ENCODE measurements at places on chromosomes 6 and 20.
A peak's percentile ranks its signal among the peaks of the same experiment; 100 is the strongest.

DNA sequence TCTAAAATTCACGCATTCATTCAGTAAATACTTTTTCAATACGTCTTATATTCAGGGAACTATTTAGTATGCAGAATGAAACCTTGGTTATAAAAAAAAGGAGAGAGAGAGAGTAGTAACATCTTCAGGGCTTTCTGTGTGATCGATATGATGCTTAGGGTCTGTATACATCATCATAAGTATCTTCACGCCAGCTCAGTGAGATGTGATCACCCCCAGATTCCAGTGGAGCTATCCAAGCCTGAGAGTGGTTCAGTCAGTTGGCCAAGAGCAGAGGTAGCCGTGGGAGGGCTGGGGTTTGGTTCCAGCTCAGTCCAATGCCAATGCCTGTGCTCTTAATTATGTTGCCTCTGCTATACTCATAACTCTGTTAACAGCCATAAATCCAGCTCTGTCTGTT is 8.6 kb downstream of the CD83 start:
- no peak for DNase-seq

GRCh38 chr6:117169064-117169665 is 96.2 kb upstream of the VGLL2 start:
- no peak for DNase-seq

DNA sequence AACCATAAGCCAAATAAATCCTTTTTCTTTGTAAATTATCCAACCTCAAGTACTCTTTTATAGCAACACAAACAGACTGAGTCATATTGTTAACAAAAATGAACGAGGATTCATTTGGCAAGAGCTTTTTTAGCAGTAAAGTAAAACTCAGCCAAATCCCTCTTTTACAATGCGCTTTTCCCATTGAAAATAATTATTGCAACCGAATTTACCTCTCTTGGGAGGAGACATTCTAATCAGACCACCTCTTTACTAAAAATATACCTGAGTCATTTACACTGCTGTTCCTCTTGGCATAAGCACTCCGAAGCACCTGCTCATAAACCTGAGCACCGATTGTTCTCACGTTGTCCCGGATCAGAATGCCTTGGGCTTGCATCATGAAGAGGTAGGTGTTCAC is 57.4 kb downstream of the B4GALT5 start:
- DNase-seq: no peak

DNA sequence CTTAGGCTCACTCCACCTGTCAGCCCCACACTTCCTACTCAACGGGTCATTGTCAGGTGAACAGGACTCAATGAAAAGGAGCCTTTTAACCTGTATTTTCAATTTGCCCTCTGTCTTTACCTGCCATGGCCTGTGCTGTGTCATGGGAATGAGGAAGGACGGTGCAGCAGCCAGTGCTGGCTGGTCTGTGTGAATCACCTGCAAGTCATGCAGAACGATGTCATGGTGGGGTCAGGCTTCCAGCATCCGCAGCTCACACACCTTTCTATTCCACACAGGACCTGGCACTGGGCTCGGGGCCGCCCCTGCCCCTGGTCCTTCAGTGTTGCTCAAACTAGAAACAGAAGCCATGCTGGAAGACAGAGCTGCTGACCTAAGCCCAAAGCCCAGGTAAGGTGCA is 188.7 kb upstream of the GMDS start:
- DNase-seq: no peak

DNA sequence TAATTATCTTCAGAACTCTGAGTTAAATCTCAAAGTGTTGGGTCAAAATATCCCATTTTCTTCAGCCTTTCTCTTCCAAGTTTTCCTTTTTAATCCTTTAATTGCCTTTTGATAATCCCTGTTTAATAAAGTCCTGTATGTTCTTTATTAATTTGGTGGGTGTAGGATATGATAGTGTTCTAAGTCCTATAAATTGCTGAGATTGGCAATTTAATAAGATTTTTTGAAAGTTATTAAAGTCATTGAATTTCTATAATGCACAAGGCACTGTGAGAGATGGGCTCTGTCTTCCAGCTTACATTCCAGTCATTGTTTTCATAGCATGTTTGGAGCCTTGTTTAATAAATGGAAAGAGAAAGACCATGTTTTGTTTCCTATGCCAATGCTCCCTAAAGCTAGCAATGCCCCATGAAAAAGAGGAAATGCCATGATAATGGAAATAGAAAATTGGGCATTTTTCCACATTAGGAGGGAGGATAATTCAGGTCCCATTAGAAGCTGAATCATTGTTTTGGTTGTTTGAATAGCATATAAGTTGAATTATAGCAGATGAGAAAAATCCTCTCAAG is 404.8 kb downstream of the CD109 start:
- no peak for DNase-seq

DNA sequence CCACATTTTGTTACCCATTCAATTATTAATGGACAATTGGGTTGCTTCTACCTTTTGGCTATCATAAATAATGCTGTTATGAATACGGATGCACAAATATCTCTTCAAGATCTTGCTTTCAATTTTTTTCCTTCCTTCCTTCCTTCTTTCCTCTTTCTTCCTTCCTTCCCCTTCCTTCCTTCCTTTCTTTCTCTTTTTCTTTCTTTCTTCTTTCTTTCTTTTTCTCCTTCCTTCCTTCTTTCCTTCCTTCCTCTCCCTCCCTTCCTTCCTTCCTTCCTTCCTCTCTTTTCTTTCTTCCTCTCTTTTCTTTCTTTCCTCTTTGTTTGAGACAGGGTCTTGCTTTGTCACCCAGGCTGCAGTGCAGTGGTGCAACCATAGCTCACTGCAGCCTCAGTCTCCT is 39.2 kb downstream of the ZNF184 start:
- DNase-seq: no peak

DNA sequence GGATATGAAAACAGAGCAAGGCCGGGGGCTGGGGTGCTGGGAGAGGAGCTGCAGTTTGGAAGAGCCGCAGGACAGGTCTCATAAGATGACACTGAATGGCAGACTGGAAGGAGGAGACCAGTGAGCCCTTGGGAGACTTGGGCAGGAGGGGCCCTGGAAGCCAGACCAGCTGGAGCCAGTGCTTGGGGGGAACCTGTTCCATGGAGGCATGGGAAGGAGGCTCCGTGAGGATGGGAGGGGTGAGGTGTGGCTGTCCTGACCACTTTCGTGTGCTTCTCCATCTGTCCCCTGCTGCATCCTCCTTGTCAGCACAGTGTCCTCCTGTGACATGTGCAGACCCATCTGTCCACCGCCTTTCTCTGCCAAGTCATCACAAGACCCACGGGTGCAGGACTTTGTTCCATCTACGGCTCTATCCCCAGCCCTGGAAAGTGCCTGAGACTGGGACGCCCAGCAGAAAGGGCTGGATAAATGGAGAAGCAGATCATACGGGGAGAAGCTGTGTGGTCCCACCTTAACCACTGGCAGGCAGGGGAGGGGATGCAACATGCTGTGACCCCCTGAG is 84.8 kb upstream of the MPC1 start:
- no peak for DNase-seq

- no peak for DNase-seq
Measured at GRCh38 chr20:44460795-44461141, 14.9 kb upstream of the TTPAL start.

DNA sequence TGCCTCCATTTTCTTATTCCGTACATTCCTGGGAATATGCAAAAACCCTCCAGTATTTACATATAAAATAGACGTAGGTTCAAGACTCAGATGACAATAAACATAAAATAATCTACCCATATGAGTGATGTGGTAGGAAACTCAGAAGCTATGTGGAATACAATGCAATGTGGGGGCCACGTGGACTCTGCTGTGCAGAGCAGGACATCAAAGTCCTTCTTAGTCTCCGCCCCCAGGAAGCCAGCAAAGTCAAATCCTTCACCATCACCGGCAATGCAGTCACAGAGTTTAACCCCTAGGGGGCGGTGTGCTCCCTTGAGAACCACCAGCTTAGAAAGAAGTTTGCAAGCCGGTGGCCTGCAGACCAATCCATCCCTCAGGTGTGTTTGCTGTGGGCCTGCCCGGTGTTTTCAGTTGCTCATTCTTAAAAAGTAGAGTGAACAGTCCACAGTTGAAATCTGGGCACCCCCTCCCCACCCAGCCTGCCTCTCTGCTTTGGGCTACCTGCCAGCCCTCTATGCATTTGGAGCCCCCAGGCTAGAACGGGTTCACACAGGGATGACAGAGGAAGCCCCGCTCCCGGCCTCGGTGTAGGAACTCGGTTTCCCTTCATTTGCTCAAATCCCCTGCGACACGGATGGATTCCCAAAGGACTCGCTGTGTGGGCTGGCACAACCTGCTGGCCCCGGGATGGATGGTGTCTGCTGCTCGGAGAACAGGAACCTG is 59.9 kb downstream of the SULF2 start:
- DNase-seq: peak; percentile 70

DNA sequence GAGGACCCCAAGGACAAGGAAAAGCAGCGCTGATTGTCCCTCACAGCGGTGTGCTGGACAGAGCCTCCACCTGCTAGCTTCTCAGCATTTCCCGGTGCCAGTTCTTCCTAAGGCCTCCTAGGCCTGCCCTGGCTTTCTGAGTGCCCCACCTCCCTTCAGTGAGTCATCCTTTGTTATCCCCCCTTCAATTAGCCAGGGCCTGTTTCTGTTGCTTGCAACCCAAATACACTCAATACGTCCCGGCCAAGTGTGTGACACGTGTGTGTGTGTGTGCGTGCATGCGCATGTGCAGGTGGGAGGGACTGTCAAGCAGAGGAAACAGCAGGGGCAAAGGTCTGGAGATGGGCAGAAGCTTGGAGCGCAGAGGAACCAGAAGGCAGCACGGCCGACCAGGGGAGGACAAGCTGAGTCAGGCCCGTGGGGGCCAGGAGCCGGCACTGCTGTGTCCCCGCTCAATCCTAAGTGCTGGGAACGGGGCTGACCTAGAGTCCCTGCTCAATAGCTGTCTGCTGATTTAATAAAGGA is 159.8 kb downstream of the PREX1 start:
- no peak for DNase-seq

GRCh38 chr20:58113716-58114115 is 114.7 kb downstream of the ANKRD60 start:
- no peak for DNase-seq

- DNase-seq: no peak
Measured at GRCh38 chr20:50113420-50114224, 672 bp upstream of the UBE2V1 start.

DNA sequence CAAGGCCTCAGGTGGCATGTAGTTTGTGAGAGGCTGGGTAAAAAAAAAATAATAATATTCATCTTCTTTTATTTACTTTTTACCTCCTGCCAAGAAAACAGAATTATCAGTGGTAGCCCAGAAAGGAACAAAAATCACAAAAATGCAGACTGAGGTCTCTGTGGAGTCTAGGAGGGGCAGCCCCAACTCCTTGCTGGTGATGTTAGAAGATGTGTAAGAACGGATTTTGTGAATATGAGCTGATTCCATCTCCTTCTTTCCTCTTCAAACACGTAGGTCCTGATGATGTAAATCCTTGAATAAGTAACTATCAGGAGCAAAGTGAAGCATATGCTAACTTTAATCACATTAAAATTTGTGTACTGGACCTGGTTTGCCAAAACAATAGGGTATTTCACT is 226.8 kb downstream of the EYA4 start:
- no peak for DNase-seq

DNA sequence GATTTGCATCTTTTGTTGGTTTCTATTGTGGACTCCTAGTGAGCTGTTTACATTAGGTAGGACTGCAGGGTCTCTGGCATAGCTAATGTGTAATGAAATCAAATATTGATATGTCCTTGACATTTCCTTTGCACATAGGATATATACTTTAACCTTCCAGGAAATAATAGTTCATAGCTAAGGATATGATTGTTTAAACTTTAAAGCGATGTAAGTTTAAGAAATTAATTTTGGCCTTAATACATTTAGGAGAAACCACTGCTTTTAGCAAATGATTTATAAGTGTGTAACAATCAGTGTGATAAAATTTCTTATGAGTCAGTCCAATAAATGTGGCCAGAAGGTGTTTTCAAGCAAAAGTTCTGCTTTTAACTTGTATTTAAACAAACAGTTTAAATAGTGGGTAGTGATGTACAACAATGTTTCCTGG is 171.8 kb downstream of the HS3ST5 start:
- no peak for DNase-seq

DNA sequence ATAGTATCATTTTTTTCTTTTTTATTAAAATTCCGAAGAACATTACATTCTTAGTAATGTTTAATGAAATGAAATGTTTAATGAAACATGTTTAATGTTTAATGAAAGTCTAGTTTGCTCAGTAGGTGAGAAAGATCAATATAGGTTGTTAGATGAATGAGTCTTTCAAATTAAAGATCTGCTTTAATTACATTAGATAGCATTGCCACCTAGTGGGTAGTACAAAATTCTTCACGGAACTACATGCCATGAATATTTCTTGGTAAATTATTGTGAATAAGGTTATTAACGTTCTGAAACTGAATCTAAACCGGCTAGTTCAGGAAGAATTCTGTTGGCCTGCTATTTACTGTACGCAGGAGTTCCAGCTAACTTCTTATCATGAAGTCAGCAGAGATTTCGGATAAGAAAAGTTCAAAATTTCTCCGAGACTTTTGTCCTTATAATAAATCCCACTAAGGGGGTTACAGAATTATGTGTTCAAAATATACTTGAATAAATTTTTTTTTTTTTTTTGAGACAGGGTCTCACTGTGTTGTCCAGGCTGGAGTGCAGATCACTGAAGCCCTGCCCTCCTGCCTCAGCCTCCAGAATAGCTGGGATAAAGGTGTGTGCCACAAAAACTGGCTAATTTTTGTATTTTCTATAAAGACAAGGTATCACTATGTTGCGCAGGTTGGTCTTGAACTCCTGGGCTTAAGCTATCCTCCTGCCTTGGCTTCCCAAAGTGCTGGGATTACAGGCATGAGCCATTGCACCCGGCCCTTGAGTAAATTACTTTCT is 7.9 kb upstream of the GMNN start:
- no peak for DNase-seq

GRCh38 chr20:18443886-18444285 is 22.9 kb downstream of the DZANK1 start:
- no peak for DNase-seq

GRCh38 chr6:113732384-113732966 is 124.7 kb upstream of the MARCKS start:
- DNase-seq: no peak

DNA sequence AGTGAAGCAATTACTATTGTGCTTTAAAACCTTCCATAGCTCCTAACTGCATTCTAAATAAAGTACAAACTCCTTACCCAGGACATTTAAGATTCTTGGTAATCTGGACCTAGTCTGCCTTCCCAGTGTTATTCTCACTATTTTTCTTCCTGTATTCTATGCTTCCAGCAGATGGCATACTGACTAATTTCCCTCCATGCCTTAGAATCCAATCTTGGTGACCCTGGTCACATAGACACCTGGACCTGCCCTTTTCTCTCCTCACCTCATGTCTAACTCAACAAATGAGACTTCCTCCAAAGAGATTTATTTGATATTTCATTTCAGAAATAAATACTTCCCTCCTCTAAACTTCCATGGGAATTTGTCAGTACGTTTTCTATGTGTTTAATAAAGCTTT is 25.8 kb downstream of the ROS1 start:
- no peak for DNase-seq

DNA sequence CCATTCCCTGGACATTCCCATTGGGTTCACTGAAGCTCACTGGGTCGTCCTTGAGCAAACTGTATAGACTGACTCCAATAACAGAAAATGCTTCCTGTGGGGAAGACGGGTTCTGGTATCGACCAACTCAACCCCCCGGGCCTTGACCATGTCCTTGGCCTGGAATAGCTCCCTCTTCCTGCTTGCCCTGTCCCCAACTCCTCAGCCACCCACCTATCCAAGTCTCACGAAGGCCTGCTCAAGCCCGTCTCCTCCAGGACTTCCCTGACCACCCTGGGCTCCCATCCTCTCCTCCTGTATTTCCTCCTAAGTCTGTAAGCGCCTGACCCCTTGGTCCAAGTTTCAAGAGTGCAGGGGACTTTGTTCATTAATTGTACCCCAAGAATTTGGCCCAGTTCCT is 2.8 kb upstream of the HMGA1 start:
- DNase-seq: no peak

GRCh38 chr6:41441598-41442351 is 104.4 kb upstream of the FOXP4 start:
- no peak for DNase-seq
